Aortic smooth muscle cell (primary cell): ENCODE measurements at places on chromosomes 4 and X. TPM values are rescaled to one million over a fixed set of nuclear protein-coding genes. Genes with fewer than 3 reads are reported as not detected.

GPAT3 gene
- 1.4 and 5.0 TPM in 2 replicates for total RNA-seq

RTL3 gene
- total RNA-seq: not detected in 2 replicates

CEP135 gene
- total RNA-seq: 6.1 and 6.8 TPM in 2 replicates

ART3 gene
- total RNA-seq: not detected in 2 replicates

S100P gene
- not detected in 2 replicates for total RNA-seq

XKRX gene
- under 0.01 TPM in 1 of 2 replicates, not detected in the other for total RNA-seq

NUDT9 gene
- 13.4 and 18.1 TPM in 2 replicates for total RNA-seq

P2RY4 gene
- 0.19 TPM in 1 of 2 replicates, not detected in the other for total RNA-seq

KLHL4 gene
- 1.3 and 1.6 TPM in 2 replicates for total RNA-seq

WAS gene
- 0.12 TPM in 1 of 2 replicates, not detected in the other for total RNA-seq

ZMAT1 gene
- 1.3 and 1.7 TPM in 2 replicates for total RNA-seq

TMSB15A gene
- 4.9 and 6.3 TPM in 2 replicates for total RNA-seq

NUDT10 gene
- total RNA-seq: 0.53 and 0.62 TPM in 2 replicates

CXCL6 gene
- total RNA-seq: 0.26 and 0.56 TPM in 2 replicates

NR0B1 gene
- total RNA-seq: 0.19 and 0.26 TPM in 2 replicates

CT45A1 gene
- not detected in 2 replicates for total RNA-seq

CLCN4 gene
- 5.8 and 6.3 TPM in 2 replicates for total RNA-seq

DUX4 gene
- total RNA-seq: not detected in 2 replicates

SRPX2 gene
- total RNA-seq: 31.6 and 44.0 TPM in 2 replicates

SNX25 gene
- total RNA-seq: 28.4 and 34.2 TPM in 2 replicates

ARMCX5 gene
- 21.8 and 25.3 TPM in 2 replicates for total RNA-seq
